ENCODE measurements at places on chromosomes 6 and 20. TPM values are rescaled to one million over a fixed set of nuclear protein-coding genes. Genes with fewer than 3 reads are reported as not detected.

- H3K4me1 ChIP-seq: no peaks in the 10 kb centered on the region
- H3K27me3 ChIP-seq: no peaks in the 10 kb centered on the region
- no peak overlapping the region for H3K4me3 ChIP-seq
- DNase-seq: no peak
- H3K36me3 ChIP-seq: no peaks in the 10 kb centered on the region
Measured at GRCh38 chr20:11810311-11811083, 107.2 kb upstream of the BTBD3 start.

Gene ZNF391
- total RNA-seq: 2.5 TPM

DNA sequence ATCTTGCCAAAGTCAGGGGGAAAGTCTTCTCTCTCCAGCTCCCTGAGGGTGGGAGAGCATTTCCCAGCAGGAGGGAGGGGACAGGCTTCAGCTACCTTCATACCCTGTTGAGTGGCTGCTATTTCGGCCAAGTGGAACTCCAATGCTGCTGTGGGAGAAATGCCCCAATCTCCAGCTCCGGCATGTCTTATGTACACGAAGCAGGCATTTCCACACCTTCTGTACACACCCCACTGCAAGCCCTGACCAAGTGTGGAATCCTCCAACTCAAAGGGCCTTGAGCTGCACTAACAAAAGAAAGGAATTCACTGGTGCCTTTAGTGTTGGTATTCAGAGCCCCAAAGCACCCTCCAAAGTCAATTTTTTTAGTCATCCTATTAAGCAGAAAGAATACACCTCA, 313.6 kb upstream of the NT5E start:
- no peaks in the 10 kb centered on the region for H3K27me3 ChIP-seq
- no peaks in the 10 kb centered on the region for H3K36me3 ChIP-seq
- H3K4me3 ChIP-seq: no peak overlapping the region

Gene DEF6
- total RNA-seq: 21.9 TPM

- H3K27me3 ChIP-seq: no peaks in the 10 kb centered on the region
- no peaks in the 10 kb centered on the region for H3K4me1 ChIP-seq
- H3K36me3 ChIP-seq: no peaks in the 10 kb centered on the region
- no peak overlapping the region for H3K27ac ChIP-seq
Measured at GRCh38 chr6:74606582-74607071, 599.2 kb downstream of the COL12A1 start.

GRCh38 chr20:20850407-20850806, 138.0 kb upstream of the RALGAPA2 start:
- no peaks in the 10 kb centered on the region for H3K36me3 ChIP-seq
- H3K4me3 ChIP-seq: no peak overlapping the region

GRCh38 chr20:37823296-37823980, 79.5 kb upstream of the VSTM2L start:
- H3K27ac ChIP-seq: no peak overlapping the region
- H3K27me3 ChIP-seq: no peaks in the 10 kb centered on the region
- no peaks in the 10 kb centered on the region for H3K4me1 ChIP-seq
- DNase-seq: no peak
- no peaks in the 10 kb centered on the region for H3K36me3 ChIP-seq
- H3K4me3 ChIP-seq: no peak overlapping the region

DNA sequence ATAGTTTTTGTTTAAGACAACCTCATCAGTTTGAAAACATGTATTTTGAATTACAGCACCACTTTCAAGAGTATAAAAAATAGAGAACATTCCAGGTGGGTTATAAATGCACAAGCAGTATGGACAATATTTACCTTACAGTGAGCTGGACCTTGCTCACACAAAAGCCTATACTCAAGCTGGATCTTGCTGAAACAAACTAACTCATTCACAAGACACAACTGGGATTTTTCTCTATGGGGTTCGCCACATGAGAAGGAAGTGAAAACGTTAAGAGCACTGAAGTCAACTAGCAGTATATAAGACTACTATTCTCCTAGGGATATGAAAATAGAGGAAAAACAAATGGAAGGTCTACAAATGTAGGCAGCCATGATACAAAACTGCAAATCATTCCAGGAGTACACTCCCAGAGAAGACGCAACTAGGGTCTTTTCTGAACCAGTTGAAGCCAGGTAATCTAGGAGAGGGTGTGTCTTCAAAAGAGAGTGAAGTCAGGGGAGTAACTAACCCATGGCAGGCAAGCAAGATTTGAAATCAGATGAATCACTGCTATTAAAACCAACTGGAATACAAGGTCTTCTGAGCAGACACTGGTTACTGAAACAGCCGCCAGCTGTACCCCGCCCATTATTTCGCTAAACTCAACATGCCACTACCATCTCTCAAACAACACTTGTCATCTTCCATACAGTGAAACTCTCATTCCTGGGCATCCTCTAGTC, 26.5 kb downstream of the STAU1 start:
- no peak for DNase-seq
- H3K27me3 ChIP-seq: no peaks in the 10 kb centered on the region
- no peaks in the 10 kb centered on the region for H3K4me1 ChIP-seq
- H3K27ac ChIP-seq: no peak overlapping the region
- H3K36me3 ChIP-seq: peaks cover 44% of the 10 kb centered on the region

GRCh38 chr6:16446273-16446672, 207.9 kb downstream of the GMPR start:
- no peak for DNase-seq
- no peaks in the 10 kb centered on the region for H3K4me1 ChIP-seq
- H3K27me3 ChIP-seq: no peaks in the 10 kb centered on the region
- H3K27ac ChIP-seq: no peak overlapping the region

Gene TREM2
- 16.2 TPM for total RNA-seq

GRCh38 chr20:48774696-48775095, 53.1 kb downstream of the PREX1 start:
- no peak for DNase-seq
- no peaks in the 10 kb centered on the region for H3K36me3 ChIP-seq
- H3K27ac ChIP-seq: peak overlapping the region; percentile 87
- H3K4me1 ChIP-seq: peaks cover 13% of the 10 kb centered on the region

DNA sequence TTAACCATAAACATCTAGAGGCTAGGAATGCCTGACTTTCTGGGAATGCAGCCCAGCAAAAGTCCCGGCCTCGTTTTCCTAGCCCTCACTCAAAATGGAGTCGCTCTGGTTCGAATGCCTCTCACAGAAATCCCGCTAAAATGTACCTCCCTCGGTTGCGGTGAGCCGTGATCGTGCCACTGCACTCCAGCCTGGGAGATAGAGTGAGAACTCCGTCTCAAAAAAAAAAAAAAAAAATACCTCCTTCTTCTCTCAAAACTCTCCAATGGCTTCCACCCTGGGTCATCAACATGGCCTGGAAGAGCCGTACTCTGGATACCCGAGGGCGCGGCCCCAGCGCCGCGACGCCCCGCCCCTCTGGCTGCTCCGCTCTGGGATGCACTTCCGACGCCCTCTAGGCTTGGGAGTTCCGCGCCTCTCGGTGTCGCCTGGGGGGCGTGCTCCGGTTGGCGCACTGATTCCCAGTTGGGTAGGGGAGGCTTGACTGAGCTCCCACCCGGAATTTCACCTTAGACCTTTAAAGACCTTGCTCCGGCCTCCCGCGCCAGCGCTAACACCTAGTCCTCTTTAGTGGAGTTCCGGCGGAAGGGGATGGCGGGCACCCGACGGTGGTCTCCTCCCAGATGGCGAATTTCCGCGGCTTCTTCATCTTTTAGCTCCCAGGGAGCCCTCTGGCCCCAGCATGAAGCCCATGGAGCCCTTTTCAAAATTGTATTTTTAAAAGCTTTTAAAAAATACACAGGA, 12.3 kb downstream of the HMGN4 start:
- peak overlapping the region; percentile 62 for H3K4me3 ChIP-seq
- no peaks in the 10 kb centered on the region for H3K4me1 ChIP-seq
- no peak overlapping the region for H3K27ac ChIP-seq

GRCh38 chr20:41480054-41480770, 113.6 kb upstream of the EMILIN3 start:
- peaks cover 11% of the 10 kb centered on the region for H3K4me1 ChIP-seq
- no peak for DNase-seq
- no peaks in the 10 kb centered on the region for H3K27me3 ChIP-seq
- H3K36me3 ChIP-seq: no peaks in the 10 kb centered on the region

Gene CYP24A1
- total RNA-seq: 3.4 TPM

Data from left lung (tissue), 14 donors.